ENCODE measurements at places on chromosomes 5 and 9.

- DNase-seq = no peak
These were observed 74.5 kb downstream of the XRCC4 start for GRCh38 chr5:83151821-83152220.

GRCh38 chr9:122265149-122265915 lies 650 bp downstream of the MRRF start:
- DNase-seq = peak; percentile 5

- DNase-seq = peak; percentile 19
These were observed 3.5 kb upstream of the RNF20 start for GRCh38 chr9:101530076-101530711.

- DNase-seq = no peak
These were observed 131.0 kb upstream of the BRINP1 start for GRCh38 chr9:119500072-119500771.
